ENCODE measurements at places on chromosomes 6 and 20.

DNA sequence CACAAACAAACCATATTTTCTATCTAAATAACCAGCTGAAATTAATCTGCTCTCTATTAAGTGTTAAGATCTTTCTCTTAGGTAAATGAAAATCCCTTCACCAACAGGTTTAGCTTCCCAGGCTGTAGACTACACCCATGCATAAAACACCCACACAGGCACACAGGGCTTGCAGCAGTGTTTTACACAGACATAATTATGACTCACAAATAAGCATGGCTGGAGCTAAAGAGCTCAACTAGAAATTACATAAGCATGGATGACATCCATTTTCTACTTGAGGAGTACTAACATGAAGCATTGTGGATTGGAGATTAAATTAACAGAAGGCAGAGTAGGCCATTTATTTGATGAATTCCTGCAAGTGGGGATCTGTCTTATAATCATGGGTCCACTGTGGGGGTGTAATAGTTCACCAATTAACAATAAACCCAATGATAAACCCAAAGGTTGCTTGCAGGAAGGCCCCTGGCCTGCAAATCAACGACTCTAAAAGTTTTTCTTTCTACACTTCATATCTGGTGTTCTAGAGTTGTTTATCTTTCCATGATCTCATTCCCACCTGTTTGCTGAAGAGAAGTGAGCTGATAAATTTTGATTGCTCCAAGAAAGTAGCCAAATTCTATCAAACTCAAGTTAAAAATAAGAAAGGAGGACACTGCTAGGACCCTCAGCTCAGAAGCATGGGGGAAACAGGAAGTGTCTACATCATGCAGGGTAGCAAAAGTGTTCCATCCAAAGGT is 33.8 kb upstream of the E2F3 start:
- no peak for DNase-seq

GRCh38 chr6:90610301-90610750 is 23.5 kb upstream of the MAP3K7 start:
- no peak for DNase-seq

DNA sequence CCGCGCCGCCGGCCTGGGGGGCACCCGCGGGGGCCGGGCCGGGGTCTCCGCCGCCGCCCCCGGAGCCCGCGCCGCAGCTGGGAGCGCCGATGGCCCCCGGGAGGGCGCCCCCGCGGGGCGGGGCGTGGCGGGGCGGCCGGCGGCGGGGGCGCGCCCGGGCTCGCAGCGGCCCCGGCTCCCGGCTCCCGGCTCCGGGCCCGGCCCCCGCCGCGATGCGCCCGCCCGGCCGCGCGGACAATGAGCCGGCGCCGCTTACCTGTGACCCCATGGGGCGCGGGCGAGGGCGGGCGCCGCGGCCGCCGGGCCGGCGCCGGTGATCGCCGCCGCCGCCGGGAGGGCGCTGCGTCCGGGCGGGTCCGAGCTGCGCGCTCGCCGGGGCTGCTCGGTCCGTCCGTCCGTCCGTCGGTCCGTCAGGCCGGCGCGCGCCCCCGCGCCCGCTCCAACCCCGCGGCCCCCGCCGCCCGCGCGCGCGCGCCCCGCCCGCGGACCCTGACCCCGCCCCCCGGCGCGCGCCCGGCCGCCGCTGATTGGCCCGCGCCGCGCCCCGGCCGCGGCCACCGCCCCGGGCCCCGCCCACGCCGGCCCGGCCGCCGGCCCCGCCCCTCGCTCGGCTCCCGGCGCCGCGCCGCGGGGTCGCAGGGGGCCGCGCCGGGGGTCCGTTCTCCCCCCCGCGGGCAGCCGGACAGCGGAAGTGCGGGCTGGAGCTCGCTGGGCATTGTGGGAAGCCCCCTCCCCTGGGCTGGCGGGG is at the start of gene ZBTB46:
Gene ZBTB46 (minus strand): TSS at position 424 of the 748 bp plus-strand sequence. CDS start 40,507 bp downstream, outside the sequence.
- DNase-seq: no peak

GRCh38 chr6:32933661-32934085 is 7.2 kb downstream of the HLA-DMB start:
- peak; percentile 48 for DNase-seq

GRCh38 chr6:66127061-66127460 is 420.0 kb upstream of the EYS start:
- DNase-seq: no peak

DNA sequence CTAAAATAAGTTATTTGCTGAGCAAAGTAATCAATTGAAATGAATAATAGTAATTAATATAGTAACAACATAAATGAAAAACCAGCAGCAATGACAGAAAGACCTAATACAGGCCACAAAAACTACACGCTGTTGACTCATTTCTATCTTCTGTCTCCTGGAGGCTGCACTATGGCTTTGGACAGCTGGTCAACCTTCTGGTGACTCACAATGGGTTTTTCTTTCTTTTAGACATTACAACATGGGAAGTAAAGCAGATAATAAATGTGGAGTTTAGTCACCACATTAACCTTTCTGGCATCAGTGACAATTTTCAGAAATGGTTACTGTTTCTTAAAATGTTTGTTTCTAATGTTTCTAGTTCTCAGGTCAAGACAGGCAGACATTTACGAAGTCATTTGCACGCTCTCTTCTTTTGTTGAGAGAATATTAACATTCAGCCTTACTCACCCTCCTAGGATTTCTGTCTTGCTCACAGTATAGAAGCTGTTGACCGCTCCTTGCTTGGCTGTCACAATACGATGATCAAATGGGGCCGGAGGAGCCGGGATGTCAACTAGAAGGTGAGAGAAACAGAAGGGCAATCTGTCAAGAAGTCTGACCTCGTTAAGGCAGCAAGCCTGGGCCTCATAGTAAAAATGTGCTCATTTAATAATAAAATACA is 62.2 kb downstream of the MYLK4 start:
- DNase-seq: no peak

- DNase-seq: no peak
Observed at GRCh38 chr6:53483423-53484353, 61.2 kb downstream of the GCLC start.

DNA sequence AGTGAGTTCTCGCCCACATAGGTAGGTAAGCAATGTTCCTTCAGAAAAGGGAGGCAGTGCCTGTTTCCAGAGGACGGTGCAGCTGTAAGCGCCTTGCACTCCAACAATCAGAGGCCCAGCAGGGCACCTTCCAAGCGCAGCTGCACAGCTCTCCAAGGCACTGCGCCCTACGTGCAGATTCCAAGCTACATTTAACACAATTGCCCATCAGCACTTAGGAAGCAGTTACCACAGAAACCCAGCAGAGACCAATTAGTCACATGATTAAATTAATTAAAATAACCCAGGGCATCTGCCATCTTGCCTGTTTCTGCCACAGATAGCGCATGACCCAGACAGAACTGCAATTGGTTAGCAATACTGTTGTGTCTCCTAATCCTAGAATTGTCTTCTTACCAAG is 65.5 kb downstream of the SOBP start:
- DNase-seq: no peak
